ENCODE measurements at places on chromosomes 12 and 14.

GRCh38 chr14:37093364-37093763, 79.0 kb downstream of the SLC25A21 start:
- no peak for DNase-seq

DNA sequence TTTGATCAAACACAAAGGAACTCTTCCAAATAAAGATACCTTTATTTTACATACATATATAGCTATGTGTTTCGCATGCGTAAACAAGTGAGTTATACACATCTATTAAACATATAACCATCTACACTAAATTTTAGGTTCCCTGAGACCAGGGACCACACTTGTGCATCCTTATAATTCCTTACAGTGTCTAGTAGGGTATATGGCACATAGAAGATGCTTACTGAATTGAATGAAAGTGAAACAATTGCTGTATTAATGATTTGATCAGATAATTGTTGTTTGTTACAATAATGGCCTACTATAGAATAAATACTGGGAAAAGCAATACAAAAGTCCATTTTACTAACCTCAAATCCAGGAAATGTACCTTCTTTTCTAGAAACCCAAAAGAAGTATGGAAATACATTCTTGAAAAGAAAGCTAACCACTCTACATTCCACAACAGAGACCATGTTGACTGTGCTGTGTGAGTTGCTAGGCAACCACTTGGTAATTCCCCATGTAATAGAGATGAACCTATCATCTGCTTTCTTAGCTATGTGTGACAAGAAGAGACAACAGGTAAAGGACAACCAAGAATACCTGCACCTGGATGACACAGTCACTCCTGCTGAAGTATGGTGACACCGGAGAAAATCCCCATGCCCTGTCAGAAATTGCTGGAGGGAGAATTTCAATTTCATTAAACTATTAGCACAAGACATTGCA, 11.9 kb upstream of the CIPC start:
- no peak for DNase-seq

DNA sequence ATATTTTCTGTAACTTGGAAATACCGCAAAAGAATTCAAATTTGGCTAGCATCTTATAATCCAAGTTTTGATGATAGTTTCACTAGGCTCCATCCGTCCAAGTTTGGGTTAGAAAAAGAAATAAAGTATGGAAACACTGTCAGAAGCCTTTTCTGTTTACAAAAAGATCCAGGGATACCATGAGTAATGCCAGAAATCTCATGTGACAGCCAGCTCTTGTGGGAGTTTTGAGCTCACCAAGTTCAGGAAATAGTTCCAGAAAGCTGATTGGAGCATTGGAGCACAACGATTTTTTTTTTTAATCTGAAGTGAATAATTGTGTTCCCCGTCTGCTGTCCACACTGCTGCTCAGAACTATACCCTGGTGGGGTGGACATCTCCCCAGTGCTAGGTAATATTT, 229.7 kb upstream of the NPAS3 start:
- DNase-seq = no peak

DNA sequence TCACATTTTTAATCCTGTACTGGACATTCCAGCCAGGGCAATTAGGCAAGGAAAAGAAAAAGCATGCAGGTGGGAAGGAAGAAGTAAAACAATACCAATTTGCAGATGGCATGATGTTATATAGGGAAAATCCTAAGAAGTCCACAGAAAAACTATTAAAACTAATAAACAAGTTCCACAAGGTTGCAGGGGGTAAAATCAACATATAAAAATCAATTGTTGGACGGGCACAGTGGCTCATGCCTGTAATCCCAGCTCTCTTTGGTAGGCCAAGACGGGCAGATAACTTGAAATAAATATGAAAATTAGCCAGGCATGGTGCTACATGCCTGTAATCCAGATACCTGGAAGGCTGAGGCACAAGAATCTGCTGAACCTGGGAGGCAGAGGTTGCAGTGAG, 31.9 kb downstream of the SEC23A start:
- DNase-seq = no peak
